Stimulated activated CD4-positive, alpha-beta T cell treated with anti-CD3 and anti-CD28 coated beads, Interleukin-15, amount 100 ng/mL, for 1 hour (primary cell): ENCODE measurements at places on chromosomes 2 and 18.

DNA sequence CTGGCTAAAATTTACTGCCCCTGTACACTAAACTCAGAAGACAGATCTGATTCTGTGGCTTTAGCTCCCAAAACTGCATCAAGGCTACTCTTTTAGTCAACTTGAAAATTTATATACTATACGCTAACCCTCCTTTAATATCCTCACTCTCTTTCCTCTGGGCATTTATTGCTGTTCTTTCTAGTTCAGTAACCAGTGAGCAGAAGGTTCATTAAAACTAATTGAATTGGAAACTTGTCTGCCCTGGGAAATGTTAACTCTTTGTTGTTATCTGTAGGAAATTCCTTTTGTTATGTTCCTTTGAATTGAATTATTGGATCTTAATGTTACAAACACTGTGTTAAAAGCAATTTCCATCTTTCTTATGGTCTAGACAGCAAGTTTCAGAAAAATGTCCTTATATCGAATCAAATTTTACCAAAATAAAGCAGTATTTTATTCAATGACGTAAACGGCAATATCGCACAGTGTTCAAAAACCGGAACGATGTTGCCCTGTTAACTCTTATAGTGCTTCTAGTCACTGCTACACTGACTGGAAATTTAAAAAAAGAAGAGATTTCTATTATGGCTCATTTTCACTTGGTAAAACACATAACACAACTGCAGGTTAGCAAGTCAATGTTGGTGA lies 168.3 kb downstream of the NR4A2 start:
- no peak for DNase-seq

GRCh38 chr2:29475499-29475898 lies 360.3 kb downstream of the CLIP4 start:
- no peak for DNase-seq

GRCh38 chr18:48333563-48333962 lies 75.6 kb downstream of the ZBTB7C start:
- DNase-seq: no peak

- no peak for DNase-seq
These were observed 54.8 kb downstream of the SYT4 start for GRCh38 chr18:43222501-43222900.

DNA sequence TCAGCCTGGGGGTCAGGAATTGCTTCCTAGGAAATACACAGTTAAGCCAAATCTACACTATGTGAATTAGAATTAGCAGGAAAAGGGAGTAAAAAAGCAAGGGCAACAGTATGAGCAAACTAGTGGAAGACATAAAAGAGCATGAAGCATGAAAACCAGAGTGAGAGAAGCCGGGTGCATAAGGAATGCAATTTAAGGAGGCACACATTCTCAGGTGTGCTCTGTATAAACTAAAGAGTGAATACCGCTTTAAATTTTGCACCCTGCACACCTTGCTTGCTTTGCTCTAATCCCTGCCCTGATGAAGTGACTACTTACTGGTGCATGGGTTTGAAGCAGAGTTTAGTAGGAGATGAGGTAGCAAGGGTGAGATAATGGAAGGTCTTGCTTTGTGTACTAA lies 65.7 kb upstream of the EPHA4 start:
- DNase-seq: no peak

DNA sequence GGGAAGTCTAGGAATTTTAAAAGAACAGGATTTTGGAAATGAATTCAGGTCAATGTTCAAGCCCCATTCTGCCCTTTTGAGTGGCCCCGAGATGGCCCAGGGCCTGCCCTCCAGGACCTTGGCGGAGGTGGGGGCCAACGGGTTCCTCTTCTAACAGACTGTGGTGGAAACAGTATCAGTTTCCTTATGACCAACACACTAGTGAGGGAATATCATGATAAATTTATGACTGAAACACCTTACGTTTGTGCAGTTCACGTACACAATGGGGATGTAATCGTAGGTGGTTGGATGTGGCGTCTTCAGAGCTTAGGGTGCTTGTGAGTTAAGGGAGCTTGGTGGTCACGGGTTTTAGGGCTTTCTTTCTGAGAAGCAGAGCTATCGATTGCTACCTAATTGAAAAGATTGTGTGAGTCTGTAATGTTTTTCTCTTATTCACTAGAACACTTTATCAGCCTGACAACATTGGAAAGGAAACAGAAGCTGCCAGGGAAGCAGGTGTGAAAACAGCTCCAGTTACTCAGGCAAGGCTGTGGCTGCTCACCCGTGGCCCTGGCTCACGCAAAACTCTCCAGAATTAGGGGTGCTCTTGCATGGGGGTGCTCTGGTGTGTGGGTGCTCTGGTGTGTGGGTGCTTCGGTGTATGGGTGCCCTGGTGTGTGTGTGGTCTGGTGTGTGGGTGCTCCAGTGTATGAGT lies 165.3 kb downstream of the SNTG2 start:
- no peak for DNase-seq

GRCh38 chr2:58571181-58571852 lies 330.2 kb upstream of the FANCL start:
- no peak for DNase-seq

GRCh38 chr2:120223034-120223912 lies at the start of gene TMEM185B:
TSS of gene TMEM185B (minus strand) at chr2:120223400. CDS start at chr2:120222976, 424 bp downstream.
- DNase-seq: peak; percentile 90

DNA sequence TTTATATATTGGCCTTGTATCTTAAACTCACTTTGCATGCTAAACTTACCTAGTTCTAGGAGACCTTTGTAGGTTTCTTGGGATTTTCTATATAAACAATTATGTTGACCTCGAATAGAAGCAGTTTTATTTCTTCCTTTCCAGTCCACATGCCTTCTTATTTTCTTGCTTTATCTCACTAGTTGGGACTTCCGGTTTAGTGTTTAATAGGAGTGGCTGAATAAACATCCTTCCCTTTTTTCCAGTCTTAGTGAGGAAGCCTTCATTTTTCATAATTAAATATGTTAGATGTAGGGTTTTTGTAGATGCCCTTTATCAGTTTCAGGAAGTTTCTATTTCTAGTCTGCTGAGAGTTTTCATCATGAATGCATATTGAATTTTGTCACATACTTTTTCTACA lies 347.3 kb upstream of the HNRNPA3 start:
- no peak for DNase-seq

GRCh38 chr2:53933329-53933728 lies 37.5 kb downstream of the PSME4 start:
- DNase-seq: no peak

GRCh38 chr18:45780568-45780967 lies 44.9 kb upstream of the SIGLEC15 start:
- DNase-seq: no peak

DNA sequence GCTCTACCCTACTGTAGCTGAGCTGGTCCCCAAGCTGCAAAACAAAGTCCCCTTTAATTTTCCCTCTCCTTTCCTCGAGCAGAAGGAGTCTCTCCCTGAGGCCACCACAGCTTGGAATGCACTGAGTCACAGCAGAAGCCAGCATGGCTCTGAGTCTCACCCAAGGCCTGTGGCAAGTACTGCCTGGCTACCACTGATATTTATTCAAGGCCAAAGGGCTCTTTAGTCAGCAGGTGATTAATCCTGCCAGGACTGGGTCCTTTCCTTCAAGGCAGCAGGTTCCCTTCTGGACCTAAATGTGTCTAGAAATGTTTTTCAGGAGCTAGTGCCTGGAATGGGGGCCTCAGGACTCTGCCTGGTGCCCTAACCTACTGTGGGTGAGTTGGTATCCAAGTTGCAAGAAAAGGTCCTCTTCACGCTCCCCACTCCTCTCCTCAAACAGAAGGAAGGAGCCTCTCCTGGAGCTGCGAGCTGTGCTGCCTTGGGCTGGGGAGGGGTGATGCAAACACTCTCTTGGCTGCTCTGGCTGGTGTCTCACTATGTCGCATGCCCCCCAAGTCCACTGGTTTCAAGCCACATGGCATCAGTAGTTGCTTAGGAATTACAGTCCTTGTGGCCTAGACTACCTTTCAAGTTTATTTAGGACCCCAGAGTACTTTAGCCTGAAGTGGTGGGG lies 53.4 kb downstream of the CD28 start:
- no peak for DNase-seq

DNA sequence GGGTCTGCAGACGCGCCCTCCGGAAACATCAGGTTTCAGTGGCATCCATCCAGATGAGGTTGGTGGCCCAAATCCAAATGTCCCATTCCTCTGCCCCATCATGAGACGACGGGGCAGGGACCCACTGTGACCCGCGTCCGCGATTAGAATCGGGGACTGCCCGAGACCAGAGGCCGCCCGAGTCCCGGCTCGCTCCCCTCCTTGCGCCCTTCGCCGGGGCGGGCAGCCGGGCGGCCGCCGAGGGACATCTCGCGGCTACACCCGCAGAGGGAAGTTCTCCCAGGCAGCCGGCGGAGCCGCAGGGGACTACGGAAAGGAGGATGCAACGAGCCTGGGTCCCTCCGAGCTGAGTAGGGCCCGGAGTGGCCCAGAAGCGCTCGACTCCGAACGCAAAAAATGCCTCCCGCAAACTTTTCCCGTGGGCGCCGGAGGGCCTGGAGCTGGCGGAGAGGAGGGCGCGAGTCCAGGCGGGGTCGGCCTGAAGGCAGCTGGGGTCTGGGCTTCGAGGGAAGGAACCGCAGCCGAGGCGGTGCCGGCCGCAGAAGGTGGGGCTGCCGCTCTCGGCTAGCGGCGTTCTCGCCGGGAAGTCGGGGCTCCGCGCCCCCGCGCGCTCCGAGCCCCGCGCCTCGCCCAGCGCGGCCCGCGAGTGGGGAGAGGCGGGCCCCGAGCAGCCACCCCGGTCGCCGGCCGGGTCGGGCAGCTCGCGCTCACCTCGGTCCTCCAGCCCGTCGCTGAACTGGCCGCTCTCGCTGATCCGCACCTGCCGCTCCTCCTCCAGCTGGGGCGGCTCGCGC lies 580 bp downstream of the TMEM163 start:
- DNase-seq: no peak

DNA sequence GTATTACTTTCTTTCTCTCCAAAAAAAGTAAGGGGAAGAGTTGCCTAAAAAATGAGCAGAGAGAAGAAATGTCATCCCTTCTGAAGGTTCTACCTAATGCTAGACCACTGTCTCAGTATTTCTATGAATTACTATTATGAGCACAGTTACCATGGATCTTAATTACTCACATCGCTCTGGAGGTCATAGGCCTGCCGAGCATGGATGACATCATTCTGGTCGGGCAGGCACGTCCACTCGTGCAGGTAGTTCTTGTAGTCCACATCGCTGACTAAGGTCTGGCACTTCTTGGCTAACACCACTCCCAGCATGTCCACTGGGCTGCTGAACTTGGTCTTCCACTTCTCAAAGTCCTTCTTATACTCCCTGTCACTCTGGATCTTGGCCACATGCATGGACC lies 106.9 kb downstream of the NEB start:
- DNase-seq: no peak

DNA sequence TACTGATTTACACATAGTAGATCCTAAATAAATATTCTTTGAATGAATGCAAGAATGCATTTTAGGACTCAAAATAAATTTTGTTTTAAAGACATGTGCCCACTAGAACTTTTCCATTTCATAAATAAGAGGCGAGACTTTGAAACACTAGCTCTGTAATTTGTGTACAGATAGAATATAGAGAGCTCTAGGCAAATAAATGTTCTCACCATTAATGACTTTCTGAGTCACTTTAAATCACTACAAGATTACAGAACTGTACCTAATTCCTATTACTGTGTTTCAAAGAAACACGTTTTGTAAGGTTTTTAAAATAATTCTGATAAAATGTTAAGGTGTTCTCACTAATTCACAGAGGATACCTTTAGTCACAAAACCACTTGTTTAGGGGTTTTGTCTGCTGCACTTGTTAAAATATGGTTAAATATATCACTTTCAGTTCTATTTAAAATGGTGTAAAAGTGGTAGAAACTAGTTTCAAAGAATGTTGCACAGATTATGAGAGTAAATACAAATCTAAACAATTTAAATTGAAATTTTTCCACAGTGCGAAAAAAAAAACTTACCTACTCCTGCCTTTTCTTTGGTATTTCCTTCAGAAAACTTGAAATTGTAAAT lies 158.7 kb upstream of the ZC3H15 start:
- no peak for DNase-seq

DNA sequence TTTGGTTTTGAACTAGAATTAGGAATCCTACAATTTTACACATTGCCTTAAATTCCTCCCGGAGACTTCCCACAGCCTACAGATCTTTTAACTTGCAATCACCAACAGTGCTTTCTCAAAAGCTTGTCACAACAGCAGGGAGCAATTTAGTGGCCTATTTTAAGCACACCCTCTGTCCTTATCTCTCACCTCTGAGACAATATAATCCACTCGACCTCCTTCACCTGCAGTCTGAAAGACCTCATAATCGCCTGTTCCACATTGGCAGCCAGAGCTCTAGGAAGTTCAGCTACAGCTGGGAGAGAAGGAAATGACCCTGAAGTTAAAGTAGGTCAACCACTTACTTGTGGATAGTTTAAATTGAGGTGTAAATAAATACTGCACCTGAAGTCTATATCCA lies 249.7 kb upstream of the DLGAP1 start:
- DNase-seq: no peak

DNA sequence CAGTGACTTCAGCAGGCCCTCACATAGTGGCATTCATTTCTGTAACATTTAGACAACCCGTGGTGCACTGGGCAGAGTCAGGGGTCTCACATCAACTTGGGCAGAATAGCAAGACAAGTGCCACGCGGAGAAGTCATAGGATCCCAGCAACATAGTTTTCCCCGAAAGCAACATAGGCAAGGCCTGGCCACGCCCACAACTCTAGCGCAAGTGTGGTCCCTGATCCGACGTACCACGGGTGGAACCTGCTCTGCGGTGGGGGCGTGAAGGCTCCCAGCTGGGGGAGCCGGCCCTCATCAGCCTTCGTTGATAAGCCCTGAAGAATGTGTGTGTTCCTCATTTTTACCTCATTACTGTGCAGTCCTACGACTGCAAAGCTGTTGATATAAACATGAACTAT lies 261.2 kb downstream of the EIPR1 start:
- no peak for DNase-seq

DNA sequence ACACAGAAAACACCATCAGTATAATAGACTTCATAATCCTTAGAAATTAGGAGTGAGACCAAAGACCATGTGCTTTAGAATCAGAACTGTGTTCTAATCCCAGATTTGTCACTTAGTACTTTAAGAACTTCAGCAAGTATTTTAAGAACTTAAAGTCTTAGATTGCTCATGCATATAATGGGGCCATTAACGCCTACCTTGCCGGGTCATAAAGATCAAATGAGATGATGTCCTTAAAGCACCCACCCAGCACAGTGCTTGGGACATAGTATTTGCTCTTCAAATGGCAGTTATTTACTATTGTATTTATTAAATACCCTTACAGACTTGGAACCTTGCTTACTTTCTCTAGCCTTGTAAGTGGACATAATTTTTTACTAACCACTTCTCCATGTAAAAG lies 156.1 kb downstream of the GREB1L start:
- no peak for DNase-seq

- DNase-seq: no peak
These were observed 25.0 kb downstream of the FAM171B start for GRCh38 chr2:186718903-186719302.

- no peak for DNase-seq
These were observed 157.0 kb upstream of the CBLN2 start for GRCh38 chr18:72700961-72701710.

- no peak for DNase-seq
These were observed 138.8 kb upstream of the DNMT3A start for GRCh38 chr2:25480561-25480960.

DNA sequence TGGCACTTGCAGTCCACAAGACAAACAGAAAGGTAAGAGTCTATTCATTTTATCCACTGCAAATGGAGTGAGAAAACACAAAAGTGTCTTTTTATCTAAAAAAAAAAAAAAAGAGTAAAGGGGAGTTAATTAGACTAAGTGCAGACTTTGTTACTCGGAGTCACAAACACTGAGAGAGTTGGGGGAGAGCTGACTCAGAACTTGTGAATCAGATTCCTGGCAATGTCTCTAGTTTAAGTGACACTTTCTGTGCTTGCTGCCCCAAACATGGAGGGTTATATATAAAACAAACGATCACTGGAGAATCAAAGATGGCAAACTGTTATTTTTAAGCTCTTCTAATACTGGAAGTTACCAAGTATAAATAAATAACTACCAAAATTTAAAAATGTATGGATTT lies 505.8 kb upstream of the NRP2 start:
- no peak for DNase-seq
